ENCODE measurements at places on chromosomes 11 and 22.

GRCh38 chr22:36971341-36972125 lies 47.7 kb downstream of the TST start:
- no peak for DNase-seq

- DNase-seq = no peak
Measured at GRCh38 chr22:27378311-27378800, 423.2 kb downstream of the MN1 start.

DNA sequence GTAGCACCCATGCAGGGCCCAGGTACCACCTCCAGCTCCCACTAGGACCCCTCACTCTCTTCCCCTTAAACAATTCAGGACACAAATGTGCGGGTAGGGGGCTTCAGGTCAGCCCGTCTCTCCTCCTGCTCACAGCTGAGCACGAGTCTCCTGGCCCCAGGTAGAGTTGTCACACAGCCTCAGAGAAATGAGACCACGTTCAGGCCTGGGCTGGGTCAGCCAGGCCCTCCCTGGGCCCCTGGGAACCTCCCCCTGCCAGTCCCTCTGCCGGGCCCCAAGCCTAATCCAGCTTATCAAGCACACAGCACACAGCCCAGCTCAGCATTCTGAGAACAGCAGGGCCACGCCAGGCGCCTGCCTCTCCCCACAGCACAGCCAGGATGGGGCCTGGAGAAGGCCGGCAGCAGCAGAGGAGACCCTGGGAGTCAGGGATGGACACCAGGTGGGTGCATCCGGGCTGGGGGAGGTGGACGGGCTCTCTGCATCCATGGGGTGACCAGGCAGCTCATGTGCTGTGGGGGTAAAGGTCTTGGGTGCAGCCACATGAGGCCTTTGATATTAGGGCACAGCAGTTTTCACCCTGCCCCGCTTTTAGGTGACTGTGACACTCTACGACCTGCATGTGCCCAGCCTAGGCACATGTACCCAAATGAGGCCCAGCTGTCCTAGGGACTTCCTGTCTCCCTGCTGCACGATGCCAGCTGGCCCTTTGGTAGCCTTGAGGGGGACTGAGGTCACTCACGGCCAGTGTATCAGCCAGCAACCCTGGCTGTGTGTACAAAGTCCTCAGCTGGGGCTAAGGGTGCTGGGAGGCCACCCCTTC lies 87.0 kb downstream of the MORC2 start:
- DNase-seq = no peak

DNA sequence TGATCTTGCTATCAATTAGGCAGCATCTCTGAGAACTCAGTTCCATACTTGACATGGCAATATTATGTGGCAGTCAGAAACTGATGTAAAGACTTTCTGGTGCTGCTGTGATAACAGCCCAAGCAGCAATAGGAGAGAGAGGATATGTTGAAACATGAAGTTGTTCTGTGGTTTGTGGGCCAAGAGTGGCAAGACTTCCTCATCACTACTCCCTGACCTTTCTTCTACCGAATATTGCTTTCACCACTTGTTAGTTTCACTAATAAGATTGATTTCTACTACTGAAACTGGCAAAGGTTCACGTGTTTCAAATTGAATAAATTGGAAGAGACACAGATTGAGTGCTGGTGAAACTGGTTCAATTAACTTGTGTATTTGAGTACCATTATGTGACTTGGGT lies 852.6 kb upstream of the RAG2 start:
- DNase-seq = no peak

DNA sequence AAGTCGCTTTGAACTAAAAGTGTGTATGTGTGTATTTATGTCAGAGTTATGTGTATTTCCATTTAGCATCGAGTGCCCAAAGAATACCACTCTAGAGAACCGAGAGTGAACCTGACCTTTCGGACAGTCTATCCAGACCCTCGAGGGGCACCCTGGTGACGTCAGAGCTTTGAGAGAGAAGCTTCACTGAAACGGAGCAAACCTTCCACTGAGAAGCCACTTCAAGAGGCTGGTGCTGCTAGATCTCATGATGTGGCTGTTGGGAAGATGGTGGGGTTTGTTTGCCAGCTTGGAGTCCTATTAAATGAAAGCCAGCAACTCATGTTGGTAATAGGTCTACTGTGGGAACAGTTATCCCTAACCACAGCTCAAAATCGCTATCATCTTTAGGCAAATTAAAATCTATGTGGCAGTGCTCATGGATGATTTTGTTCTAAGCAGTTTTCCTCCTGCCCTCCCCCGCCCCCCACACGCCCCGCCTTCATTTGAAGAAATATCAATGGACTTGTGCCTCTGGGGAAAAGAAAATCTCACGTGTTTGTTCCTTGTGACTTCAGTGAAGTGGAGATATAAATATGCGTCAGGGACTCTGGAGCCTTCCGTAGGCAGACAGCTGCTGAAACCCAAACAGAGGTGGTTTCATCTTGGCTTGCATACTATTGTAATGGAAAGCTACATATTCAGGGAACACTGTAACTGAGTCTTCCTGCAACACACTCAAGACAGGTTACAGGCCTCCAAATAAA lies 22.4 kb upstream of the C11orf96 start:
- no peak for DNase-seq

- peak; percentile 13 for DNase-seq
Measured at GRCh38 chr22:32473388-32473952, 1.1 kb upstream of the FBXO7 start.

- DNase-seq = no peak
Measured at GRCh38 chr11:91248199-91248807, 976.3 kb upstream of the FAT3 start.

- DNase-seq = no peak
Measured at GRCh38 chr11:102981324-102981910, 25.9 kb upstream of the MMP13 start.

- no peak for DNase-seq
Measured at GRCh38 chr22:21791635-21792625, 56.3 kb upstream of the YPEL1 start.

GRCh38 chr11:47062736-47063135 lies 113.9 kb downstream of the ARFGAP2 start:
- no peak for DNase-seq

GRCh38 chr22:24775769-24776492 lies 1.4 kb upstream of the PIWIL3 start:
- DNase-seq = no peak

GRCh38 chr11:126890561-126890960 lies 110.0 kb downstream of the KIRREL3 start:
- peak; percentile 32 for DNase-seq

DNA sequence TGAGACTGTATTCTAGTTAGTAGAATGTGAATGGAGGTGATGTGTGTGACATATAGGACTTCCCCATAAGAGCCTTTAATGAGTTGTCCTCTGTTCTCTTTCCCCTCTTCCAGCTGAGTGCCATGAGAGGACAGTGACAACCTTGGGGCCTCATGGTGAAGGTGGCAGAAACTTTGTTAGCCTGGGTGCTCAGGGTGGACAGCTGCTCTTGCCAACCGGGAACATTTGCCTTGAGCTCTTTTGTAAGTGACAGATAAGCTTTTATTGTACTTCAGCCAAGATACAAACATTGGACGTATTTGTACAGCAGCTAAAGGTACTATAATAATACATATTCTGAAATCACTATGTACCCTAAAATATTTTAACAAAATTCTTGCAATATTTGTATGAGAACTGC lies 33.0 kb upstream of the PLET1 start:
- DNase-seq = no peak

Data from hypothalamus (tissue), 51 donors.